ENCODE measurements at places on chromosomes 6 and 20.

- DNase-seq = no peak
Observed at GRCh38 chr20:11469795-11470435, 447.8 kb upstream of the BTBD3 start.

GRCh38 chr6:170175644-170176135, 115.2 kb downstream of the DLL1 start:
- no peak for DNase-seq

GRCh38 chr20:43844778-43845614, 69.7 kb upstream of the TOX2 start:
- DNase-seq = no peak

DNA sequence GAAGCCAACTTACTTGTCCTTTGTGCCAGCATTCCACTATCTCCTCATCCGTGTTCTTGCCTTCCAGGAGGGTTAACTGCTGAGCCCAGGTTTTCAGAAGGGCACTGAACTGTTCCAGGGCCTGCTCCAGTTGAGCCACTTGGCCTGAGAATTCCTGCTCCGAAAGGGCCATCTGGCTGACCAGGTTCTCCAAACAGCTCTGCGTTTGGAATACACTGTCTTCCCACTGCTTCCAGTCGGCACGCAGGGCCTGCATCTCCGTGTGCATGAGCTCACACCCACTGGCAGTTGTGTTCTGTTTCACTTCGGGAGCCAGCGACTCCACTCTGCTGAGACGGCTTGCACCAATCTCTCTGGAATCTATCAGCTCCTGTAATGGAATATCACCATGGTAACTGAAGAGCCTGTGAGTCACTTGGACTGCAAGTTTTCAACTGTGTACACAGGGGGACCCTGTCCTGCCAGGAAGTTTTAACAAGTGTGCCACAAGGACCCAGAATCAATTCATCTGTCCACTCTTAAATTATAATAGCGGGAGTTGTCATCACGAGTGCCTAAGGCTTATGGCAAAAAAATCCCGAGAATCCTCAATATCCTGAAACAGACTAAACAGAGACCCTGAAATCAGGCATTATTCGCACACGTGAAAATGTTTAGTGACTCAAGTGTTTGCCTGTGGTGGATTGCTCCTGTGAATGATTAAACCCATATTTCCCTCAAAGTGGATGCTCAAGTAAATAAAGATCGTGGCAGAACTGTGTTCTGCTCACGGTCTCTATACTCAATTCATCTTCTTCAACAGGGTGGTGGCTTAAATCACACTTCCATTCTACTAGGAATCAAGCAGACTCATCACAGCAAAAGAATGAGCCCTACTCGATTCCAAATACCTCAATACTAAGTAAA, 255.9 kb downstream of the SYNE1 start:
- peak; percentile 77 for DNase-seq

GRCh38 chr20:18683839-18684238, 96.0 kb downstream of the DTD1 start:
- DNase-seq = no peak

DNA sequence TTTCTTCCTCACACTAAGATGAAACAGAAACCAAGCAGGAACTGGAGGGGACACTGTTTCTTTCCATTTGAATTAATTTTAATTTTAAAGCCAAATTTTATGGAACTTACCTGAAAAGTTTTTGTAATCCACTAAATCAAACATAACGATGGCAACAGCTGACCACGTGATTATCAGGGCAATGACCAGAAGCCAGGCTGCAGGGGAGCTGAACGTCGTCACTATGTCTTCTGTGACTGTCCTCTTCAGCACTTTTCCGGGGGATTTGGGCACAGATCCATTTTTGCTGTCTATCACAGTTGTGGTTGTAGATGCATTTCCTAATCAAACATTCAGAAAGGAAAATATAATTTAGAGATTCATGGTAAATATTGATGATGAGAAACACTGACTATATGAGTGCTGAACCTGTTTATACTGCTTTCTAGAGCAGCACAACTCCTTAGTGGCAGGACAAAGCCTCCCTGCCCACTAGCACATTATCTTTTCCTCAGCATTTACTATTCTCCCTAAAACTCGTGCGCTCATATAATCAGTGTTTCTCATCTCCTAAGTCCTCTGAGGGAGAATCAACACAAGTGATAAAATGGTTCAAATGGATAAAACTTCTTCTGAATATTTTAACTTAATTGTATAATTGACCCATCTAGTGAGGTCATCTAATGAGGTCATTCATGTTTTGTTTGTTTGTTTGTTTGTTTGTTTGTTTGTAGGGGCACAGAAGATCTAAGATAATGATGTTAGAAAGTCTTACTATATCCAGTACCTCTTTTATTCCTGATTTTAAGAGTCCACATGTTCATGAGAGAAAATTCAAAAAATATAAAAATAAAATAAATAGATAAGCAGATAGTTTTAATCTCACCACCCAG, 65.7 kb downstream of the TRDN start:
- no peak for DNase-seq

DNA sequence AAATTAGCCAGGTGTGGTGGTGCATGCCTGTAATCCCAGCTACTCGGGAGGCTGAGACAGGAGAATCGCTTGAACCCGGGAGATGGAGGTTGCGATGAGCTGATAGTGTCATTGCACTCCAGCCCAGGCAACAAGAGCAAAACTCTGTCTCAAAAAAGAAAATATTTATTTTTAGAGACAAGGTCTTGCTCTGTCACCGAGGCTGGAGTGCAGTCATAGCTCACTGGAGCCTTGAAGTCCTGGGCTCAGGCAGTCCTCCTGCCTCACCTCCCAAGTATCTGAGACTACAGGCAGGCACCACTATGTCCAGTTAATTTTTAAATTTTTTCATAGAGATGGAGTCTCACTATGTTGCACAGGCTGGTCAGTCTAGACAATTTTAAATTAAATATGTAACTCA, 16.2 kb upstream of the CEBPB start:
- no peak for DNase-seq

All from brain pericyte (primary cell).